ENCODE measurements at places on chromosomes 12 and 14.

DNA sequence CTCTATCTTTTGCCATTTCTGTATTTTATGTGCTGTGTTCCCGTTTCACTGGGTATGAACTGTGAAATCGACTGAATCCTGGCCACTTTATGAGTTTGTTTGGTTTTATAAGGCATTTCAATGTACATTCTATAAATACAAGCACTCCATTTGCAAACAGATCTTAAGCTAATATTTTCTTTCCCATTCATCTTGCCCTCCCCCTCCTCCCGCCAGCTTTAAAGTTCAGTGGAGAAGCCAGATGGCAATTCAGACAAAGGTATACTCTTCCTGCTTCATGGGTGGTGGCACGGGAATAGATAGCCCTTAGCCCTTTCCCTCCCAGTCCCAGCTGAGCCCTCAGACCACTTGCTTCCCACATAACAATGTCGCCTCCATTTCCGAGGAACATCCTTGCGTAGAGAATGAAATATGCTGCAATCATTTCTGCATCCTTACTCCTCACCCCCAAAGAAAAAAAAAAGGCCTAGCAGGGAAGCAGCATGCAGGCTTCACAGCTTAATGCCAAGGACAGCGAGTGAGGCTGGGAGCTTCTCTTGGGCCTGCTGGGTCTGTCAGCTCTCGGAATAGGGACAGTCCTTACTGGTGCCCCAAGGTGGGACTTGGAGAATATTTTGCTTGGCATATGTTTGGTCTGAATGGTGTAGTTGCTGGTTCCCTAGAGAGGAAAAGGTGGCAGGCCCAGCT lies 52.8 kb upstream of the SRSF5 start:
- DNase-seq, result peak; percentile 81

GRCh38 chr14:93186466-93186865 lies 1.3 kb downstream of the LYSET start:
- no peak for DNase-seq

DNA sequence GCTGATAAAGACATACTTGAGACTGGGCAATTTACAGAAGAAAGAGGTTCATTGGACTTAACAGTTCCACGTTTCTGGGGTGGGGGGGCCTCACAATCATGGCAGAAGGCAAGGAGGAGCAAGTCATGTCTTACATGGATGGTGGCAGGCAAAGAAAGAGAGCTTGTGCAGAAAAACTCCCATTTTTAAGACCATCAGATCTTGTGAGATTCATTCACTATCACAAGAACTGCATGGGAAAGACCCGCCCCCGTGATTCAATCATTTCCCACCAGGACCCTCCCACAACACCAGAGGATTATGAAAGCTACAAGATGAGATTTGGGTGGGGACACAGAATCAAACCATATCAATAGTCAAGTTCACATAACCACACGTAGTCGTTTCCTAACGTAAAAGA lies 85.5 kb downstream of the USP15 start:
- DNase-seq, result no peak

- no peak for DNase-seq
Measured at GRCh38 chr12:131700271-131700670, 10.6 kb upstream of the SFSWAP start.

DNA sequence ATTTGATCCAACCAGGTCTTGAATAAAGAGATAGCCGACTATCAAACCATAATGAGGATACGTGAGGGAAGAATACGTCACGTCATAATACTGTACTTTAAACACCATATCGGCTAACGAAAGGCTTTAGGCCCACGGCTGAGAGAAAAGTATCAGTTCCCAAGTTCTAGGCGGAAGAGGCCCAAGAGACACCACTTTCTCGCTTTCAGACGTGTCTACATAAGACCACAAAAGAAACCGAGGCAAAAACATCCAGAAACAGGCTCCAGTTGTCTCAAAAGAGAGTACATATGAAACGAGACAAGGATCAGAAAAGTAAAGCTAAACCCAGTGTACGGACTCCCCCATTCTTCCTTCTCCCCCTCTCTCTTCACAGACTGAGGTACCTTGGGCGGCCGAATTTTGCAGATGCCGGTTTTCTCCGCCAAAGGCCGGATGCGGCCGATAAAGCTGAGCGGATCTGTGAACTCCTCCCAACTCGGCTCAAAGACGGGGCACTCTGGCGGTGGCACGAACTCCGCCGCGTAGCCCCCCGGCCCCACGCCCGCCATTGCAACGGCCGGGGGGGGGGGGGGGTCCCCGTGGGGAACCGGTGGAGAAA lies 479 bp downstream of the KDM5A start:
- DNase-seq, result no peak

GRCh38 chr14:67892466-67893100 lies 73.0 kb downstream of the RAD51B start:
- no peak for DNase-seq

DNA sequence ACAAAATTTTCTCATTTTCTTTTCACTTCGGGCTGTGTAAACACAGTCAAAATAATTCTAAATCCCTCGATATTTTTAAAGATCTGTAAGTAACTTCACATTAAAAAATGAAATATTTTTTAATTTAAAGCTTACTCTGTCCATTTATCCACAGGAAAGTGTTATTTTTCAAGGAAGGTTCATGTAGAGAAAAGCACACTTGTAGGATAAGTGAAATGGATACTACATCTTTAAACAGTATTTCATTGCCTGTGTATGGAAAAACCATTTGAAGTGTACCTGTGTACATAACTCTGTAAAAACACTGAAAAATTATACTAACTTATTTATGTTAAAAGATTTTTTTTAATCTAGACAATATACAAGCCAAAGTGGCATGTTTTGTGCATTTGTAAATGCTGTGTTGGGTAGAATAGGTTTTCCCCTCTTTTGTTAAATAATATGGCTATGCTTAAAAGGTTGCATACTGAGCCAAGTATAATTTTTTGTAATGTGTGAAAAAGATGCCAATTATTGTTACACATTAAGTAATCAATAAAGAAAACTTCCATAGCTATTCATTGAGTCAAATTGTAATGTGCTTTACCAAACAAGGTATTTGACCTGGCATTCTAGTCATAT lies 4.8 kb downstream of the CDKN1B start:
- no peak for DNase-seq

DNA sequence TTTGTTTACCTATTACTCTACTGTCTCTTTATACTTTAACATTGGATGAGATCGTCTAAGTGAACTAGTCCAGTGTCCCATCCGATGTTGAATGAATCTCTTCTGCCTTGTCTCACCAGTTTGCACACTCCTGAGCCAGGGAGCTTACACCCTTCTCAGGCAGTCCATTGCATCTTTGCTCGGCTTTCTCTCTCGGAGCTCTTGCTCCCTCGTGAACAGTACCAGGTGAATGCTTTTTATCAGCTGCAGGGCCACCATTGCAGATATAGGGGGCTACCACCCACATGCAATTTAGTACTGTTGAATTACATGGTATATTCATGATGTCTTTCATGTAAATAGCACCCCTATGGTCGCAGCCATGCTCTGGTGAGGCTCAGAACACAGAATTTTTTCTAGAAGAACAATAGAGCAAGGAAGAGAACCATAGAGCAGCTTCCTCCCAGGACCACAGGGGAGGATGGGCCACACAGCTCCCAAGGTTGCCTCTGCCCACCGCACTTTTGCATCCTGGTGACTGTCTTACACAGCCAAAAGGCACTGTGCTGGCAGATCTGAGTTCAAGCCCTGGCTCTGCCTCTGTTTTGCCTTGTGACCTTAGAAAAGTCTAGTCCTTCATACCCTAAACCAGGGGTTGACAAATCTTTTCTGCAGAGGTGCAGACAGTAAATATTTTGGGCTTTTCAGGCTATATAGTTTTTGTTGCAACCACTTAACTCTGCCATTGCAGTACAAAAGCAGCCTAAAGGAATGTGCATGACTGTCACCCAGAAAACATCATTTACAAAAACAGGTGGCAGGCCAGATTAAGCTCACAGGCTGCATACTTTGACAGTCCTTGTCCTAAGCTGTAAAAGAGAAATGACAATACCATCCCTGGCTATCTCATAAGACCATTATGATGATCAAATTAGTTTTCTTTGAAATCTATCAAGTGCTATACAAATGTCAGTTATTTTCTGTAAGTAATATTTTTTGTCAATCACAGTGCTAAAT lies 35.4 kb downstream of the PLEKHG7 start:
- no peak for DNase-seq

GRCh38 chr12:2292560-2292959 lies 239.8 kb downstream of the CACNA1C start:
- DNase-seq, result no peak

DNA sequence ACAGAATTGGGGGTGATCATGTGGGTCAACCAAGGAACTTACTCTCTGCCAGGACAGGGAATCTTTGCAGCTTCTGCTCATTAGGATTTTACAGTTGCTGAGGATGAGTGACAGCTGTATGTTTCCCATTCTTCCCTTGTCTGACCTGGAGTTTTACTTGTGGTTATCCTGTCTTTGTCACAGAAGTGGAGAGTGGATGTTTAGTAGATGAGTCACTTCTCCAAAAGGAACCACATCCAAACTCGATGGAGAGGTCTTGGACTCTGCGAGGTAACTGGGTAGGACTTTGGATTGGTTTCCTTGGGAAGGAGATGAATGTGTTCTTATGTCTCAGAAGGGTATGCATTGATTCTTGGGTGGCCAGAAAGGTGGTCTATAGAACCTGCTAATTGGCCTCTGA lies 53.8 kb upstream of the USP44 start:
- DNase-seq, result no peak

GRCh38 chr14:77985211-77985615 lies 185.0 kb upstream of the NRXN3 start:
- no peak for DNase-seq

GRCh38 chr14:58972233-58973017 lies 216.0 kb upstream of the DAAM1 start:
- no peak for DNase-seq

GRCh38 chr12:54579258-54579657 lies 9.2 kb downstream of the PPP1R1A start:
- DNase-seq, result no peak

DNA sequence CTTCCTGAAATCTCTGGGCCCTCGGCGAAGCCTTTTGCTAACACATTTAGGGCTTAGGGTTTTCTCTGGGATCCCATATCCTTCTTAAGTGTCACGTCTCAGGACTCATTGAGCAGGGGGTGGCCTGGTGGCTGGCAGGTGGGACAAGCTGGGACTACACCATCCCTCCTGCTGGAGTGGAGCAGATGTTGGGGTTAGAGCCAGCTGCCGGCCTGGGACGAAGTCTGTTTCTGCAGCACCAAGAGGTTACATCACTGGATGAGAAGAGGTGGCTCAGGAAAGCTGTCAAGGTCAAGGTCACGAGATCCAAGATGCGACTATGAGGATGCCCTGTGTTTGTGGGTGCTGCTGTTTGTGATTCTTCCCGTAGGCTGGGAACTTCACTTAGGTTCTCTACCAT lies 16.3 kb downstream of the SMCO2 start:
- DNase-seq, result peak; percentile 94

DNA sequence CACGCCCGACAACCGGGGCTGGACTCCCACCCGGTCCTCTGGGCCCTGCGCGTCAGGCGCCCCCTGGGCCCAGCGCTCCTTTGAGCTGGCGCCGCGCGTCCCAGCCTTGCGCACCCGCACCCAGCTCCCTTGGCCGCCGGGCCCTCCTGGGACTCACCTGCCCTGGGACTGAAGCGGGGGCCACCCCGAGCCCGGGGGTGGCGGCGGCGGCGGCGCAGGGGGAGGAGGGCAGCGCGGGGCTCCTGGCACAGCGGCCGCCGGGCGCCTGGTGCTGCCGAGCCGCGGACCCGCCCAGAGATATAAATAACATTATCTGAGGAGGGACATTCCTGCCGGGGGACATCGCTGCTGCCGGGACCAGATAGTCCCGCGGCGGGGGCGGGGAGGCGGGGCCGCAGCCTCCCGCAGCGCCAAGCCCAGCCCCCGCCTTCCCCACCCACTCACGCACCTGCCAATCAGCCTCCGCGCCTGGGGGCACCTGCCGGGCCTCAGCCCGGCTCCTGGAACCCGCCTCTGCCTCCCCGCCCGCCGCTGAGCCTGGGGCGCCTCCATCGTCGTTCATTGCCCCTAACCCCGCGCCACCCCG lies at the start of gene SPTB:
SPTB (minus strand) TSS at position 273 of the 586 bp plus-strand sequence. CDS start 56,813 bp downstream, outside the sequence.
- peak; percentile 51 for DNase-seq

- DNase-seq, result no peak
Measured at GRCh38 chr12:2673966-2674810, 120.6 kb upstream of the FKBP4 start.

DNA sequence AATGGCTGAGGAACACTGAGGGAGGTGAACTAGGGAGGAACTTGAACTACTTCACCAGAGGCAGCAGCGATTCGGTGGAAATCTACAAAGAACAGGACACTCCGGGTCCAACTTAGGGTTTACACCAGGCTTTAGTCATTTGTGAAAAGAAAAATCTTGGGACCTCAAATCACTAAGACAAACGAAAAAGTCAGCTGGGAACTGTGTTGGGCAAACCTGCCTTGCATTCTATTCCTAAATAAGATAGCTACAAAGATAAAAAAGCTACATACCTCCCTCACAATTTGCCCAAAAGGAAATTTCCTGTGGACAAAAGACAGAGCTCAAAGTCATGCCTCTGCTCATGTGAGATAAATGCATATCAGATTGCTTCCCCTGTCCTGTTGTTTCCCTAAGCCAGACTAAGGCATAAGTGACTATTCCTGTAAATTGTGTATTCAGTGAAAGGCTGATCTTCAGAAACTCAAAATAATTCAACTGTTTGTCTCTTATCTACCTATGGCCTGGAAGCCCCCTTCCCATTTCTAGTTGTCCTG lies 106.6 kb downstream of the APAF1 start:
- no peak for DNase-seq

- peak; percentile 55 for DNase-seq
Measured at GRCh38 chr12:127293507-127294310, 973.3 kb upstream of the TMEM132C start.

DNA sequence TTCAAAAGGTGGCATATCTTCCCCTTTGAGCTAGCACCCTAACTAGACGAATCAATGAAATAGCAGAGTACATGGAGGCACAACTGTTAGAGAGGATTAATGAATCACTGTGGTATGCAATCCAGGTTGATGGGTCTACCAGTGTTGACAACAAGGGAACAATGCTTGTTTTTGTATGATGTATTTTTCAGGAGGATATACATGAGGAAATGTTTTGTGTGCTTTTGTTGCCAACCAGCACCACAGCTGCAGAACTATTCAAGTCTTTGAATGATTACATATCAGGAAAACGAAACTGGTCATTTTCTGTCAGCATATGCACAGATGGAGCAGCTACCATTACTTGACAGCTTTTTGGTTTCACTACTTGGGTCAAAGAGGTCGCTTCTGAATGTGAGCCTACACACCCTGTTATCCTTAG lies 142.6 kb downstream of the GPHN start:
- DNase-seq, result no peak

GRCh38 chr14:38605193-38606114 lies 349.6 kb upstream of the CLEC14A start:
- DNase-seq, result peak; percentile 34
